ENCODE measurements at places on chromosomes 1 and 21.

GRCh38 chr1:78054559-78054958, 8.8 kb downstream of the GIPC2 start:
- DNase-seq, result no peak

DNA sequence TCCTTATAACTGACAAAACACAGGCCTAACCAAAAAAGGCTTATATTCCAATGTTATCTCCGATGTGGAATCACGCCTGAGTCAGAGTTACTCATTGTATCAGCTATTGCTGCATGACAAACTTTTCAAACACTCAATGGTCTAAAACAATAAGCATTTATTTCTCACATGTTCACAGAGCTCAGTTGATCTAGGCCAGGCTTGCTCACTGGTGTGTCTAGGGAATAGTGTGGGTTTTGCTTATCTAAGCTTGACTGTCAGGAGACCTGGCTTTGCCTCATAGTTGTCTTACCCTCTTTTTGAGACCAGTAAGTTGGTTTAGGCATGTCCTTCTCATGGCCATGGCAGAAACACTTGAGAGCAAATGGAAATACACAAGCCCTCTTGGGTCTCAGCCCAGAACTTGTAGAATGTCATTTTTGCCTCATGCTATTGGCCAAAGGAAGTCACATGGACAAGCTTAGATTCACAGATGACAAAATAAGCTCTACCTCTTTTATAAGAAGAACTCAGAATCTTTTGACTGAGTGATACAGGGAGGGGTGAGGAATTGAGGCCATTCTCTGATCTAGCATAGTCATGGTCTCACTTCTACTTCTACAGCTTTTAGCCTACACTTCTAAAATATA, 130.8 kb downstream of the HMCN1 start:
- DNase-seq, result no peak

DNA sequence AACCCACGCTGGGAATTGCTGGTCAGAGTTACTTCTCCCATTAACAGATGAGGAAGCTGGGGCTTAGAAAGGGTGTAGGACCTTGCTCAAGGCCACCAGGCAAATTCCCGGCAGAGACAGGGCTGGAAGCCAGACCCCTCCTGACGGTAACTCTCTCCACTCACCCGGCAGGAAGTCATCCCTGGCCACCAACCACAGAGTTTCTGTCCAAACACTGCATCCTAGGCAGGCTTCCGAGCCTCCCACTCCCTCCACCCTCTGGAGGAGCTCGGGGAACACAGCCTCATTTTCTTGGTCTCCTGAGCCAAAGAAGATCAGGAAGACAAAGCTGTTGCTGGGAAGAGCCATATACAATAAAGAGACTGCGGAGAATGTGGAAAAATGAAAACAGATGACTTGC, 25.0 kb upstream of the ZNF436 start:
- no peak for DNase-seq

DNA sequence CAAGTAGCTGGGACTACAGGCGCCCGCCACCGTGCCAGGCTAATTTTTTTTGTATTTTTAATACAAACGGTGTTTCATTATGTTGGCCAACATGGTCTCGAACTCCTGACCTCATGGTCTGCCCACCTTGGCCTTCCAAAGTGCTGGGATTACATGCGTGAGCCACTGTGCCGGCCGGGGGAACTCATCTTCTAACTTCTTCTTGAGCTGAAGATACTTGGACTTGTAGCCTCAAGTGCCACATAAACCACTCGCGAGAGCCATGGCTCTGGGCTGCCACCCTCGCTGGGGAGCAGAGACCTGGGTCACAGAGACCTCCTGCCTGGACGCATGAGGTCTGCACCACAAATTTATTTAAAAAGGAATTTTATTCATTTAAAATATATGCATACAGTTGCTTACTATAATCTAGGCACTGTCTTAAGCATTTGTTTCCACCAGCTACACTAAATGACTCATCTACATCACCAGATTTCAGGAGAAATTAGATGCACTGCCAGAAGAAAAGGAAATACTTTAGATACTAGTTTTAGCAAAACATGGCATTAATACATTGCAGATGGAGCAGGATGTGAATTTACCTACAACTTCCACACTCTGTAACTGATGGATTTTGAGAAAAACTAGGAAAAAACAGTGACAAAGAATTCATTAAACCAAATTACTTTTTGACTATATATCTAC, 29.9 kb upstream of the PUM1 start:
- no peak for DNase-seq

DNA sequence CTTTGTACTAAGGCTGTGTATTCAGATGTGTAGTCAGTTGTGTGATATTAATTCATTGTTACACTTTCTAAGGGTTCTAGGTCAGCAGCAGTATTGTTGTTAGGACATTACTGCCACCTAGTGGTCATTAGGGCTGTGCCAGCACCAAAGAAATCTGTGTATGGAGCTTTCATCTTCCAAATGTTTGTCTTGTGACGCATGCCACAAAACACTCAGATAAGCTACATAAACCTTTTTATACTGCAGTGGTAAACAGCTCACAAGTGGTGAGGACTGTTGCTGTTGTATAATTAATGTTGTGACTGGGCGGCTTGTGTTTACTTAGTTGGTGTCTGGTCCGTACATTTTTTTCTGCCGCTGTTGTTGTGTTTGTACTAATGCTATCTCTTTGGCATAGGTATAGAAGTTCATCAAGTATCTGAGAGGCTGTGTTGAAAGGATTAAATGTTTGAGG, 51.7 kb downstream of the S1PR1 start:
- peak; percentile 70 for DNase-seq

DNA sequence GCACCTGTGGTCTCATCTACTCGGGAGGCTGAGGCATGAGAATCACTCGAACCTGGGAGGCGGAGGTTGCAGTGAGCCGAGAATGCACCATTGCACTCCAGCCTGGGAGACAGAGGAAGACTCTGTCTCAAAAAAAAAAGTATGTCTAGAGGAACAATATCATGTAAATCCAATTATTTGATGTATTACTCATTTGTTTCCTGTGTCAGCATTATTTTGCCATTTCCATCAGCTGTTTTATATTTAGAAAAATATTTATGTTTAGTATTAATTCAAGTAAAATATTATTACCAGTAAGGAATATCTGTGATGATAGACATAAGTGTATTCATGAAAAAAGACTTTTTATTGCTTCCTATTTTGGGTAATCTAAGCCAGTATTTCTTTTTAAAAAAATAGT, 13.0 kb downstream of the TDRKH start:
- DNase-seq, result no peak

- no peak for DNase-seq
These were observed 31.0 kb upstream of the SELENON start for GRCh38 chr1:25768999-25769398.

DNA sequence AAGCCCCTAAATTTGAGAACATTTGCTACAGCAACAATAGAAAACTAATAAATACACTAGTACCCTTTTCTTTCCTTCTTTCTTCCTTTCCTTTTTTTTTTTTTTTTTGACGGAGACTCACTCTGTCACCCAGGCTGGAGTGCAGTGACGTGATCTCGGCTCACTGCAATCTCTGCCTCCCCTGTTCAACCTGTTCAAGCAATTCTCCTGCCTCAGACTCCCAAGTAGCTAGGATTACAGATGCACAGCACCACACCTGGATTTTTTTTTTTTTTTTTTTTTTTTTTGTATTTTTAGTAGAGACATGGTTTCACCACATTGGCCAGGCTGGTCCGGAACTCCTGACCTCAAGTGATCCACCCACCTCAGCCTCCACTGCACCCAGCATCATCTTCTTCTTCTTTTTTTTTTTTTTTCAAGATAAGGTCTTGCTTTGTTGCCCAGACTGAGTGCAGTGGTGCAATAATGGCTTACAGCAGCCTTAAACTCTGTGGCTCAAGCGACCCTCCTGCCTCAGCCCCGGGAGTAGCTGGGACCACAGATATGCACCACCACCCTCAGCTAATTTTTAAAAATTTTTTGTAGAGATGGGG, 19.6 kb upstream of the CBR3 start:
- no peak for DNase-seq

- no peak for DNase-seq
These were observed 28.2 kb downstream of the CD34 start for GRCh38 chr1:207882692-207883091.

DNA sequence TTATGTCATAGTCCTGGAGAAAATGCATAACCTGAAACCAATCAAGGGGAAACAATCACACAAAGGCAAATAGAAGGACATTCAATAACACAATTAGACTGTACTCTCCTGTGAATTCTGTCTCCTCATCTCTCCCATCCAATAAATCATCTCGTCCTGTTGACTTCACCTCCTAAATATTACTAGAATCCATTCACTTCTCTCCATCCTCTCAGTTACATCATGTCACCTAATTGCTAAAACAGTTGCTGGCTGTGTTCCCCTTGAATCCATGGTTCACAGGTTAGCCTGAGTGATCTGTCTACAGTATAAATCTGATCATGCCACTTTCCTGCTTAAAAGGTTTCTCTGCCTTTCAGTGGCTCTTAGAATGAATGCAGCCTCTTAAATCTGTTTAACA, 220.2 kb downstream of the TGFB2 start:
- no peak for DNase-seq

DNA sequence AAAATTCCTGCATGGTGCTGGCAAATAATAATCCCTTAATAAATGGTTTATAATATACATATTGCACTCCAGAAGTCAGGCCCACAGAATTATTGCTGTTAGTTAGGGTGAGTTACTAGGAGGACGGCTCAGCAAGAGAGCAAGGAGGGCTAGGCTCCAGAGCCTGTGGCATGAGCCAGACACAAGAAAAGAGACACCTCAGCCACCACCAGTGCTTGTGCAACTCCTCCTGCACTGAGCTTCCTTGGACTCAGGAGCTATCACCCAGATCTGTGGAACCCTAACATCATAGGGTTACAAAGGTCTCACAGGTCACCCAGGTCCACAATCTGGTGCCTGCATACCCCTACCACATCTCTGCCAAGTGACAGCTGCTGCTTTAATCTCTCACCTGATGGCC, 12.8 kb upstream of the LRRC8D start:
- DNase-seq, result no peak

- no peak for DNase-seq
These were observed 19.3 kb upstream of the OPRD1 start for GRCh38 chr1:28792644-28793121.

DNA sequence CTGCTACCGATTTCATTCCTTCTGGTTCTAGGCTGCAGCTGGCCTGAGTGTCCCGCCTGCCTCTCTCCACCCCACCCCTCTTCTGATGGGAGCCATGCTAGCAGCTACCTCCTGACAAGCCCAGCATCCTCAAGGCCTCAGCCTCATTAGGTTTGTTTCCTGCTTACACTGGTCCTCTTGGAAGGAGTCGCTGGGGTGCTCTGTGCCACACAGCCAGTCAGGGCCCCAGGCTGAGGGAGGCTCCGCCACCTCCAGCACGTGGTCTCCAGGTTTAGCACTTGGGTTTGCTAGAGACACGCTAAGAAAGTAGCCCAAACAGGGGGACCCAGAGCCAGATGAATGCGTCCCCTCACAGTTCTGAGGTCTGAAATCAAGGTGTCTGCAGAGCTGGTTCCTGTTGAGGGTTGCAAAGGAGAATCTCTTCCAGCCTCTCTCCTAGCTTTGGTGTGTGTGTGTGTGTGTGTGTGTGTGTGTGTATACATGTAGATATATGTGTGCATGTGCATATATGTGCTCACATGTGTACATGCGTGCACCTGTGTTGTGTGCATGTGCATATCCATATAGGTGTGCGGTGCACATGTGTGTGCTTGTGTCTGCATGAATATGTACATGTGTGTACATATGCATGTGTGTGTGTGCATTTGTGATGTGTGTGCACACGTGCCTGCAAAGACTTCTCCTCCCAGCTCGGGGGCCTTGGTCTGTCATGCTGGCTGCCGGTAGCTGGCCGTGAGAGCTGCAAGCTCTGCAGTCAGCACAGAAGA, 301.1 kb upstream of the AJAP1 start:
- DNase-seq, result no peak

- DNase-seq, result no peak
These were observed 9.7 kb downstream of the CTNNBIP1 start for GRCh38 chr1:9900142-9901043.

- no peak for DNase-seq
These were observed 174.8 kb downstream of the TNFSF18 start for GRCh38 chr1:172875892-172876291.

DNA sequence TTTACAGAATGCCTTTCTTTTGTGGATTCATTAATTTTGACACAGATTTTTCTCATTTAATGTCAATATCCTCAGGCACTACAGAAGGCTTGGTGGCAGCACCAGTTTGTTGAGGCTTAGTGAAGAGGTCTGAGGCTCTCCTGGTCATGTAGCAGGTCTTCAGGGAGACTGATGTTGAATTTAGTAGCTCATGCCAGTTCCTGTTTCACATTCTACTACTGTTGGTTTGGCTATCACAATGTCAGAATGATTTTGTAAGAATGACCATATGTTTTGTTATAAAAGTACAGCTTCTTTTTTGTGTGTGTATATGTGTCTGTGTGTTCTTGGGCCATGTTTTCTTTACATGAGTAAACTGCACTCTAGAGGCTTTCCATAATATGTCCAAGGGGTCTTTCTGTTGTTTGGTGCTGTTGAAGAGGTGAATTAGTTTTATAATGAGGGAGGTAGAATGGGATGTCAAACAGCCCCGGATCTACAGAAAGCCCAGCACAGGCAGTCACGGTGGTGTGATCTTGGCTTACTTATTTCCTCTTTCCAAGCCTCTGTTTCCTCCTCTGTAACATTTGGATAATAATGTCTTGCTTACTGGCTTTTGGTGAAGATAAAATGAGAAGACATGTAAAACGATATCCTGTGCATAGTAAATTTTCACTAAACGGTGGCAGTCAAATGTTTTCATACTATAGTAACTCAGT, 32.0 kb downstream of the C1orf21 start:
- DNase-seq, result no peak

DNA sequence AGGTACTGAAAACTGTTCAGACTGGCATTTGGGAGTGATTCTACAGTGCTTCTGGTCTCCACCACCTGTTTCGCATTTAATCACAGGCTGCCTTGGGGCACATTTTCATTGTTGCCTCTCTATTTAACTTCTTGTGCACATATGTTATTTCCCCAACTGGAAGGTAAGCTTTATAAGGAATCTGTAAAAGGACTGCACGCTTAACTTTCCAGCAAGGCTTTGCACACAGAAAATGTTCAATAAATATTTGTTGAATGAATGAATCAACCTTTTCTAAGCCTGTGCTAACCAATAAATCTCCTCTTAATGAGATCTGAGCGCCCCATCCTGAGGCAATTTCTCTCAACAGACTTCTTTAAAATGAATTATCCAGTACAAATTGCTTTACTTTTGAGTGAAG, 84.3 kb upstream of the ARHGAP29 start:
- no peak for DNase-seq

DNA sequence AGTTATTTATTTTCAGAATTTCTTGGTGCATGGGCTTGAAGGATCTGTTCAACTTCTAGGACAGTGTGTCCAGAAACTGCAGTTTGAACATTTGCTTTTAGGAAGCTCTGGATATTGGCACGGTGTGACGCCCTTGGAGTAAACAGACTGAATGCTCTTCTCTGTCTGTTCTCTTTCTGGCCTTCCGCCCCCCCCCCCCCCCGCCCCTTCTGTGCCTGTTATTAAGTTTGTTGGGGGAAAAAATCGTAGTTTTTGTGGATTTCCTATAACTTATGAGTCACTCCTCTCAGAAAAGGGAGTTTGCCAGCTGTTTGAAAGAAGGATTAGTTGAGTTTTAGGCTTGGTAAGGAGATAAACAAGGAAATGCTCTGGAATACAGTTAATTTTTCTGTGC, 1.2 kb downstream of the KCTD3 start:
- DNase-seq, result no peak

- DNase-seq, result no peak
These were observed 9.4 kb downstream of the SELENON start for GRCh38 chr1:25809283-25809926.

GRCh38 chr21:35005077-35005476, 44.0 kb downstream of the RUNX1 start:
- no peak for DNase-seq
